Naive thymus-derived CD4-positive, alpha-beta T cell (primary cell): ENCODE measurements at places on chromosomes 6 and 20.

GRCh38 chr20:63890616-63891015 lies 4.3 kb upstream of the DNAJC5 start:
- no peaks in the 10 kb centered on the region for H3K4me1 ChIP-seq
- H3K27ac ChIP-seq: no peak overlapping the region
- H3K4me3 ChIP-seq: no peak overlapping the region
- no peaks in the 10 kb centered on the region for H3K27me3 ChIP-seq

DNA sequence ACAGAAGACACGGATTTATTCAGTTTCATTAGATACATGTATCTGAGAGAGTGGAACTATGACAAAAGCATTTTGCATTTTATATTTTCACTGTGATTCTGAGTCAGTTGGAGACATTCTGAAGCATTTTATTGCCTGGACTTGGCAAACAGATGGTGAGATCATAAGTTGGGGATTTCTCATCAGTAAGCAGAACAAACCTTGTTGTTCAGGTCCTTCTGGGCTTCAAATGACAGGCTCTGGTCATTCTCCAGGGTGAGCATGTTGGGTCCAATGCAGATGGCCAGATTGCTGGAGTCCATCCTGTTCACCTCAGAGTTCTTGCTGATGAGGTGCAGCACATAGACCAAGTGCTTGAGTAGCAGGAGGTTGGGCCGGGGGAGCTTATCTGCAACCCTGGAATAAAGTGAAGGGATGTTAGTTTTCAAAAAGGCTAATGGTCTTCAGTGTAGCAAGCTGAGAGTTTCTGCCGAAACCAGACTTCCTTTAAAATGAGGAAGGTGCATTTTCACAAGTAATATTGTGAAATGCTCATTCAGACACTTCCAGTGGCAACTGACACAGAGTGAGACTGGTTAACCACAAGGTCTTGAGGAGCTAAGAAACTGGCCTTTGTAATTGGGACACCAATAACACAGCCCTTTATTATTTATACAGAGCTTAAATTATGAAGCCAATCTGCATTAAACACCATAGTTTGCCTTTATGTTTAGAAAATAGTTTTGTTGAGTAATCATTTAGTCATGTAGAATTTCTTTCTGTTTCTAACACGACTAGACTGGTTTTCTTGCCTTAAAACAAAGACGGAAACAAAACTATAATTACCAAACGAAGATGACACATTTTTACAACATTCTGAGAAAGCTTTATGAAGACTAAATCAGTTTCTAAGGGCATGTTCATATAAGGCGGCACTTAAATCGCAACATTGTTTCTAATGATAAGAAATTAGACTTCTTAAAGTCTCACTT lies 5.6 kb downstream of the TAGAP start:
- peaks cover 76% of the 10 kb centered on the region for H3K36me3 ChIP-seq
- no peaks in the 10 kb centered on the region for H3K27me3 ChIP-seq
- H3K4me3 ChIP-seq: peak overlapping the region; percentile 88
- peak overlapping the region; percentile 92 for H3K27ac ChIP-seq
- H3K4me1 ChIP-seq: peaks cover 66% of the 10 kb centered on the region

DNA sequence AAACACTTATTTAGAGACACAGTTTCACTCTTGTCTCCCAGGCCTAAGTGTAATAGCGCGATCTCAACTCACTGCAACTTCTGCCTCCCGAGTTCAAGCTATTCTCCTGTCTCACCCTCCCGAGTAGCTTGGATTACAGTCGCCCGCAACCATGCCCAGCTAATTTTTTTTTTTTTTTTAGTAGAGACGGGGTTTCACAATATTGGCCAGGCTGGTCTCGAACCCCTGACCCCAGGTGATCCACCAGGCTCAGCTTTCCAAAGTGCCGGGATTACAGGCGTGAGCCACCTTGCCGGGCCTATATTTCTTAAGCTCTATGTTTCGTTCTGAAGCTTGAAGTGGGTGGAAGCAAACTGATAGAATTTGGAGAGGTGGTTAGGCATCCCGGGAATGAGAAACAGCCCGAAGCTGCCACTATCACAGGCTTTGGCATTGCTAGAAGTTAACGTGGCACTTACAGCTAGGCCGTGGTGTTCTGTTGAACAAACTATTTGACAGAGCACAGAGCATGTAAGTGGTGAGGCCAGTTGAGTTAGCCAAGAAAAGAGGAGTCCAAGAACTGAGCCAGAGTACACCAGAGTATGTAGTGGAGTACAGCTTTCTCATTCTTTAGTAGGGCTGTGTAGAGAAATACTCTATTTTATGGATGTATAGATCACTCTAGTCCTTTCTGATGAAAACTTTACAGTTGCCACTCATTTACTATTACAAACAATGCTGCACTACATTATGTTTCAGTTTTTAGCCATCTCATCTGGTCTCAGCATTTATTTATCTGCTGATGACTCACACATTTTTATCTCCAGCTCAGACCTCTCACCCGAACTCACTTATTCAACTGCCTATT lies 62.0 kb upstream of the HFE start:
- peak overlapping the region; percentile 75 for H3K4me3 ChIP-seq
- H3K4me1 ChIP-seq: peaks cover 21% of the 10 kb centered on the region
- H3K27ac ChIP-seq: peak overlapping the region; percentile 94
- no peak for DNase-seq

DNA sequence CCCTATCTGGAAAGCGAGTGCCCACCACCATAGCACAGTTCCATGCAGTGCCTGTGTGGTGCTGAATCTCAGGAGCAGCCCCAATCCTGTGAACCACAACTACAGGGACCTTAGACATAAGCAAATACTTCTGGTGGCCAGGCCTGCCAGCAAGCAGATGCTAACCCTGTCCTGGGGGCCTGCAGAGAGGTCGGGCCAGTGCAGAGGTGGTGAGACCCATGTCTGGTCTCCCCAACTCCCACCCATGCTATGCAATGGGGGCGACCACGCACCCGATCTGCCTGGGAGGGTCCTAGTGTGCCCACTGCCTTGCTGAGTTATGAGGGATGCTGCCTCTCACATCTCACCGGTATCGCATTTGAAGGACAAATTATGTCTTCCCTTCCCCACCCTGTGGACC lies 151.6 kb upstream of the ZNF337 start:
- no peak for DNase-seq
- no peak overlapping the region for H3K4me3 ChIP-seq
- H3K27me3 ChIP-seq: no peaks in the 10 kb centered on the region
- no peaks in the 10 kb centered on the region for H3K4me1 ChIP-seq
- no peak overlapping the region for H3K27ac ChIP-seq

GRCh38 chr6:144129469-144129868 lies 20.8 kb upstream of the STX11 start:
- DNase-seq: no peak
- H3K27me3 ChIP-seq: no peaks in the 10 kb centered on the region
- no peak overlapping the region for H3K27ac ChIP-seq
- no peak overlapping the region for H3K4me3 ChIP-seq

DNA sequence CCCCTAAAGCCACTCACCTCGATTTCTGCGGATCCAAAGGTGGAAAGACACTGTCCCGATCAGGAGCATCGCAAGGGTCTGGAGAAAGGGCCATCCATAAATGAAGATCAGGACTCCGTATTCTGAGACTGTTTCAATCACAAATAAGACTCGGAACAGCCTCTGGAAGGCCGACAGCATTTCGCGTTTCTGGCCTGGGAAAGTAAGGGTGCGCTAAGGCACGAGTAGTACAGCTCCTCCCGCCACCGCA lies 44.6 kb downstream of the DPPA5 start:
- H3K4me3 ChIP-seq: peak overlapping the region; percentile 76
- peaks cover 4% of the 10 kb centered on the region for H3K4me1 ChIP-seq
- H3K27me3 ChIP-seq: no peaks in the 10 kb centered on the region

- H3K27me3 ChIP-seq: no peaks in the 10 kb centered on the region
- H3K4me1 ChIP-seq: peaks cover 32% of the 10 kb centered on the region
- H3K27ac ChIP-seq: no peak overlapping the region
- no peak overlapping the region for H3K4me3 ChIP-seq
Observed at GRCh38 chr6:45434381-45434700, 56.6 kb upstream of the SUPT3H start.

GRCh38 chr6:15735567-15736265 lies 72.9 kb upstream of the DTNBP1 start:
- H3K27me3 ChIP-seq: no peaks in the 10 kb centered on the region
- H3K27ac ChIP-seq: no peak overlapping the region
- DNase-seq: no peak
- H3K4me1 ChIP-seq: no peaks in the 10 kb centered on the region

DNA sequence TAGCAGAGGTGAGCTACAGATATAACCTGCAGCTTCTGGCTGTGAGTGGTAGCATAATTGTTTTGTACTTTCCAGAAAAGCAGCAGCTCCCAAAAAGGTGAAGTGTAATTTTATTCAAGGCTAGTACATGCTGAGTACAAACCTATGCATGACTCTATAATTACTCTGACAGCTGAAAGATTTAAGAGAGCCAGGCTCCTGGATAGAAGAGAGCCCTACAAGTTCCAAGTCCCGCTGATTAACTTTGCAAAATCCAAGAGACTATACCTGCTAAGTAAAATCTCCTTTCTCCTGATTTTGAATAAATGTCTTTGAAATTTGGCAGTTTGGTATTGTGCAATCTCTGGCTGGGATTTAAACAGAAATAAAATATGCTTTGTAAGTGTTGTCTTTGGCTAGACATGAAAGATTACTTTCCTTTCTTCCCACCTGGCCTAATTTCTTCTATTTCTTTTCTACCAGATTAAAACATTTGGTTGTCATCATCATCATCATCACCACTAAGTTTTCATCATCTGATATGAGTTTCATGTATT lies 79.5 kb downstream of the CTNNBL1 start:
- H3K36me3 ChIP-seq: no peaks in the 10 kb centered on the region
- H3K4me1 ChIP-seq: no peaks in the 10 kb centered on the region
- no peak for DNase-seq

GRCh38 chr6:14832427-14832826 lies 413.4 kb upstream of the JARID2 start:
- H3K4me1 ChIP-seq: no peaks in the 10 kb centered on the region
- H3K27me3 ChIP-seq: no peaks in the 10 kb centered on the region
- DNase-seq: no peak
- H3K36me3 ChIP-seq: no peaks in the 10 kb centered on the region

GRCh38 chr6:45741437-45742171 lies 274.1 kb downstream of the CLIC5 start:
- H3K27me3 ChIP-seq: no peaks in the 10 kb centered on the region
- no peaks in the 10 kb centered on the region for H3K4me1 ChIP-seq
- no peaks in the 10 kb centered on the region for H3K36me3 ChIP-seq
- H3K27ac ChIP-seq: no peak overlapping the region

DNA sequence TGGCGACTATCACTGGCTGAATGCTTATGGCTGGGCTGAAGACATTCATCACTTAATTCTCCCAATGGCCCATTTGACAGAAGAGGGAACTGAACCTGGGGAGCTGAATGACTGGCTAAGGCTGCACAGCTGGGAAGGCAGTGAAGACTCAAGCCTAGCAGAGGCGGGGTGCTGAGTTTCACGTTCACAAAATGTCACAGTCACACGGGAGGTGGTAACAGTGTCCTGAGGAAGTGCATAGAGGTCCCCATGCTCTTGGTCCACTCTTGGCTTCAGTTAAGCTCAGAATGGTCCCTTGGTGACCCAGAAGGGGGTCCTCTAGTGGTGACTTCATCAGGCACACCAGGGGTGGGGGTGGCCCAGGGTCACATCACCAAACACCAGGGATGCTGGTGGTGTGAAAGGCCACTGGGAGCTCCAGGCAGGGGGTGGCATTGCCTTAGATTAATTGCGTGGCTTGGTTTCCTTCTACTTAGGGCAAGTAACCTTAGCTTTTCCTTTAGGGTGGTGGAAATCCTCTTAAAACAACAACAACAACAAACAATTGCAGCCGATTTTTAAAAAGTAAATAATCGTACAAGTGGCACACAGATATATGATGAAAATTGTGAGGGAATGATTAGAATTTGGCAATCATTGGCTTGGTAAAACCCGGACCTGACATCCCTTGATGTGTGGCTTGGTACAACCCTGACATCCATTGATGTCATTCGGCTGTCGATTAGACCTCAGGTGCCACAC lies 45.0 kb downstream of the SULF2 start:
- H3K36me3 ChIP-seq: no peaks in the 10 kb centered on the region
- H3K27me3 ChIP-seq: no peaks in the 10 kb centered on the region
- no peak overlapping the region for H3K4me3 ChIP-seq

- no peak overlapping the region for H3K27ac ChIP-seq
- no peaks in the 10 kb centered on the region for H3K4me1 ChIP-seq
- DNase-seq: no peak
- no peak overlapping the region for H3K4me3 ChIP-seq
Observed at GRCh38 chr6:62516291-62517141, 230.5 kb upstream of the KHDRBS2 start.

DNA sequence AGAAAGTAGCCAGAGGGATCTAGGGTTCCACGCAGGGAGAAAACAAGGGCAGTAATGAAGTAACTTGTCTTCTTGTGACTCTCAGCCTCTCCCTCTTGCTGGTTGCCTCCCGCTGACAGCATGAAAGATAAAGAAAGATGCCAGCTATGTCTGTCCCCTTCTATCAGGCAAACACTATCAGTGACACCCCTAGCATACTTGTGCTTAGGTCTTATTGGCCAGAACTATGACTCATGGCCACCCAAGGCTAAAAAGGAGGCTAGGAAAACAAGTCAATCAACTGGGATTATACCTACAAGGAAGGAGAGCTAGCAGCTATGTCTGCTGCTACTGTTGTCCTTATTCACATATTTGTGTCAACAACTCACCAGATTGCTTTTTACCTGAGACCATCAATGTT lies 206.8 kb upstream of the SOX4 start:
- no peak overlapping the region for H3K4me3 ChIP-seq
- no peaks in the 10 kb centered on the region for H3K4me1 ChIP-seq
- no peak overlapping the region for H3K27ac ChIP-seq
- no peak for DNase-seq

DNA sequence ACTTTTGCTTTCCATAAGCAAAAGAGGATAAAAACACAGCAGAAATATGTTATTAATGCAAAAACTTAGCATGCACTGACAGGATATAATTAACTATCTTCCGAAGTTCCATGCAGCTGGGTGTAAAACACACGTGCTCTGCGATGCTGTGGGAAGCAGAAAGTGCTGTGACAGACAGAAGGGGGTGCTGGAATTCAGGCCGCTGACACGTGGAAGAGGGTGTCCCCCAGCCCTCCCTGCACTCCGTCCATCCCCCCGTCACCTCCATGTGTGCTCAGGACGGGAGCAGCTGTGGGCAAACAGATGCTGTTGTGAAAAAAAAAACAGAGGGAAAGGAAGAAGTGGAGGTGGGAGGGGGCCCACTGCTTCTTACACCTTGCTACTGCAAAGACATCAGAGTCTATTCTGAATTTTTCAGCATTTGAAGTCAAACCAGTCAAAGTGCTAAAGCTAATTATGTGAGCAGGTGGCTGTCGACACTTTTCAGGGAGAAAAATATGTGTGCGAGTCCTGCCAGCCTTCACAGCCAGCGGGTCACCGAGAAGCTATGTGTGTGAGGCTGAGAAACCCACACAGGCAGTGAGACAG lies 175.9 kb upstream of the AFDN start:
- no peaks in the 10 kb centered on the region for H3K36me3 ChIP-seq
- H3K27me3 ChIP-seq: no peaks in the 10 kb centered on the region
- H3K4me1 ChIP-seq: no peaks in the 10 kb centered on the region
- no peak overlapping the region for H3K27ac ChIP-seq

DNA sequence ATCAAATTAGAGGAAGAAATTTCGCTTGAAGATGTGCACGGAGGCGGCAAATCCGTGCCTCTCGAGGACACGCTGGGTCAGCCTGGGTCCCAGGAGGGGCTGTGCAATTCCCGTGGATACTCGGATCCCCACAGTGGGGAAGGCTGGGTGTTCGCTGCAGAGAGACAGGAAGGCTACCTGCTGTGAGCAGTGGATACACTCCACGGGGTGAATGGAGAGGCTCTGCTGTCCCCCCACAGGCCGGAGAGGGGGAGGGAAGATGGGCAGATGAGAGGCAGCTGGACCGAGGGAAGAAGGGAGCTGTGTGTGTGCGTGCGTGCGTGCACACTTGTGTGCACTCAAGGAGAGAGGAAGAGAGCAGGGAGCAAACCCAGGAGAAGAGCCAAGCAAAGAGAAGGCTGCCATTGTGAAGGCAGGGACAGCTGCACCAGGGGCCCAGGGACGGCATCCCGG lies 57.3 kb downstream of the SULF2 start:
- no peak for DNase-seq
- H3K4me1 ChIP-seq: peaks cover 15% of the 10 kb centered on the region
- H3K27ac ChIP-seq: peak overlapping the region; percentile 74
- H3K27me3 ChIP-seq: no peaks in the 10 kb centered on the region
